ENCODE measurements at places on chromosomes 12 and 14.

GRCh38 chr14:89392181-89392580, 24.9 kb downstream of the FOXN3 start:
- DNase-seq: no peak

- DNase-seq: no peak
Measured at GRCh38 chr12:56900583-56900982, 33.6 kb downstream of the SDR9C7 start.

DNA sequence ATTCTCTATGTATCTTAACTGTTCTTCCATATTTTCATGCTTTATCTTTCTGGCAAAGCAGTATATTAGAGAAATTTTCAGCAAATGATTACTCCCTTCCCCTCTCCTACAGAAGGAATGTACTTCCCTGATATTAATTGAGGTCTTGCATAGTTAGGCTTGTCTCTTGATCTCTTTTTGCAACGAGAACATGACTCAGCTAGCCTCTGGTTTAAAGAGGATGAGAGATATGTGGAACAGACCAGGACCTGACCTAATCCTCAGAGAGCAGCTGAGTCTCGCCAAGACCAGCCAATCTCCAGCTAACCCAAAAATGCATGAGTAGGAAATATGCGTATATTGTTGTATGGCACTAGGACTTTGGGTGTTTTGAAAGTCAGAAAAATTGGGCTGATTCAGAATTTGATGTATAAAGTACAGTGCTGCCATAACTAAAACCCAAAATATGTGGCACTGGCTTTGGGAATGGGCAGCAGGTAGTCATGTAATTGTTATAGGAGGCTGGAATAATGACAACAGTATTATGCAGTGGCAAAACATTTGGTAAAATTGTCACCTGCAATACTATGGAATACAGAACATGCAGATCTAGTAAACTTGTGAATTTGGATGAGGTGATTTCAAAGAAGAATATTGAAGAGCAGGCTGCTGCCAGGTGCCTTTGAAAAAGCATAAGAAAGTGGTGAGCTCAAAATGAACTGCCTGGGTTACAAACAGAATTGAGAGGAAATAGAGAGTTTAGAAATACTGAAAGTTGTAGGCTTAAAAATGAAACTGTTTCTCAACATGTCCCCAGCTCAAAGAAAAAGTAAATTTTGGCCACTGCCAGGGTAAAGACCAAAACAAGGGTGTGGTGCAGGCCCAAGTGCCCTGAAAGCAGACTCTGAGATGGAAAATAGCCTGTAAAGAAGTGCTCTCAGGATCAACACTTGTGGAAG, 9.3 kb upstream of the USP15 start:
- DNase-seq: no peak

DNA sequence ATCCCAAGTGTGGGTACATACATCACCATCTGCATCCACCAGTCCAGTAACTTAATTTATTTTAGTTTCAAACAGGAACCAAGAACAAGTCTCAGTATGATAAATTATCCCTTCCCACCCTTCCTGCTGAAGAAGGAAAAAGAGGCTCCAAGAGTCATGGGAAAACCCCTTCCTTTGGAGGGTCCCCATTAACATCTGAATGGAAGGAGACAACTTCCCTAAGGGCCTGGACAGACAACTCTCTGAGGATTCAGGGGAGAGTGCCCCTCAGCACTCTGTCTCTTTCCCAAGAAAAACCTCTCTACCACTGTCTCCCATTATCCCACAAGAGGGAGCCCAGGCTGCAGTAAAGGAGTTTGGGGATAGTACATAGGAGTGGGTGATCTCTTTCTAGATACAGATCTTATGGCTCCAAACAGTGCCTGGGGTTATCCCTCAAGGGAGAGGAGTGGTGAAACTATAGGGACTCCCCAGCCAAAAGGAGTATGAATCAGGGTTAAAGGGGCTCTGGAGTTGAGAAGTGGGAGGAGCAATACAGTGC, 6.2 kb downstream of the WNT10B start:
- no peak for DNase-seq

- DNase-seq: no peak
Measured at GRCh38 chr12:131122631-131123030, 168.9 kb downstream of the ADGRD1 start.

GRCh38 chr14:93538413-93538812, 107.7 kb downstream of the UNC79 start:
- no peak for DNase-seq

GRCh38 chr12:8665759-8666158, 3.1 kb upstream of the MFAP5 start:
- no peak for DNase-seq

DNA sequence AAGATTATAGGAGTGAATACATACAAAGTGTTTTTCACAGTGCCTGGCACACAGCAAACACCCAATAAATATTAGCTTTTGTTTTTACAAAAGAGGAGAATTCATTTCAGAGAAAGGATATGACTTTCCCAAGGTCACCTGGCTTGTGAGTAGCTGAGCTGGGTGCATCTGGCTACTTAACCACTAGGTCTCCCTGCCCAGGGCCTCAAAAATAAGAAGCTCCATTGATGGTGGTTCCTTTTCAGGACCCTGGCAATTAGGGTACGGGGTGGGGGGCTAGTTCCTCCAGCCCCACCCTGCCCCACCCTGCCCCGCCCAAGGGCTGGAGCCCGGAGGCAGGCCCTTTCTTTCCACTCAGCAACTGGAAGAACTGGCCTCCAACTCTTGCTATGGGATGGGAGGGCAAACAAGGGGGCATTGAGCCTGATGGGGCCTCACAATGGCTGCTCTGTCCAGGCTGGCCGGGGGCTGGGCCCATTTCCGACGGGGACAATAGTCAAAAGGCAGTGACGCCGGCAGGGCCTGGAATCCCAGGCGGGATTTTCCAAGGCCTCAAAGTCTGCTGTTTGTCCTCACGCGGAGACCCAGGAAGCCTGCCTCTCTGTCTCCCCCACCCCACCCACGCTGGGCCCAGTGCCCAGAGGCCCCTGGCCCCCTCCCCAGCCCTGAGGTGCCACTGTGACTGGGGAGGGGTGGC, 8.2 kb upstream of the ATG101 start:
- no peak for DNase-seq

DNA sequence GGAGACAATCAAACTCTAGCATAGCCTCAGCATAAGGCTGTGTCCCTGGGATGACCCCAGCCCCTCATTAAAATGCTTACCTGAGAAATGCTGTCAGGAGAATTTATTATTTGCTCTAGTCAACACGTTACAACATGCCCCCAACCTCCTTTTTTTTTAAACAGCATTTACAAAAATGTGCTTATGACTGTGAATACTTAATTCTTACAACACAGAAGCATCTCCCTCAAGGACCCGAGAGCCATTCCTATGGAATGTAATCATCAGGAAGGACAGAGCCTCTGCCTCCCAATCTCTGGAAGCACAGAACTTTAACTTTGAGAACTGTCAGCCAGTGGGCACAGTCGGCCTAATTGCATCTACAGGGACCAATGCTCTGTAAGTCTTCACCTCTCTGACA, 136.6 kb upstream of the OVCH1 start:
- no peak for DNase-seq

DNA sequence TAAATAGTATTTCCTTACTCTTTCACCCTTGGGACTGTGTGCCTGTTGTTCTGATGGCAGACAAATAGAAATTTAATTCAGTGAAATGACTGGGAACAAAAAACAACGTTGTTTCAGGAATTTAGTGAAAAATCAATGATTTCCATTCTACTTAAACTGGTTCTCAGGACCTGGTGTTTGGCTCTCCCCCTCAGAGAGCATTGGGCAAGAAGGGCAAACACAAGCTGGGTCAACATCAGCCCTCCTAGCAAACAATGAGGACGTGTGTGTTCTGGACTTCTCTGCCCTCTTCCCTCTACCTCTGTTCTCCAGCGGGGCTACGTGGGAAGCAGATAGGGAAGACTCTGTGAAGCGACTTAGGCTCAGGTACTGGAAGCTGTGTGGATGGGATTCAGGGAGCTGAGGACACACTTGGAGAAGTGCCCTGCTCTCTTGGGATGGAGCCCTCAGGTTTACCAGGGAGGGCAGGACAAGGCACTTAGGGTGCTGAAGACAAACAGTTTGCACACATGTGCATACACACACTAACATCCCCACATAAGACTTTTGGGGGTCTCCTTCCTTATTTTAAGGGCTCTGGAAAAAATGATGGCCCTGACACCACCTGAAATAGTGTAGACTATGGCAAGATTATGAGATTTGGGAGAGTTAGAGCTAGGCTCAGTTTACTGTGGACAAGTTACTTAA, 7.6 kb upstream of the SERPINA1 start:
- no peak for DNase-seq

DNA sequence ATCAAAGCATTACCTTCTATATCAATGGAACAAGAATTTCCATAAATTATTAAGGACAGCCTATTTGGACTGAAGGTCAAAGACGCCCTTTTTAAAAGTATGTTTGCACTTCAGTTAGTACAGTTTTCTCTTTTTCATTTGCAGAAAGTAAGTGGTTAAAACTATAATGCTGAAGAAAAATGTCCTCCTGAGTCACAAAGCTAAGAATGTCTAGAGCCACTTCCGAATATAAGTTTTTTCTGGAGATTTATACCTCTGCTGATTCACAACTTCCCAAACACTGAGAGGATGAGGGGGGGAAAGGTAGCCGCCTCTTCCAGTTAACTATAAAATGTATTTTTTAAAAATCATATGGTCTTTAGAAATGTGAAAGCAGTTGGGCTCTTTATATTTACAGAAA, 84.9 kb downstream of the DUSP6 start:
- no peak for DNase-seq

DNA sequence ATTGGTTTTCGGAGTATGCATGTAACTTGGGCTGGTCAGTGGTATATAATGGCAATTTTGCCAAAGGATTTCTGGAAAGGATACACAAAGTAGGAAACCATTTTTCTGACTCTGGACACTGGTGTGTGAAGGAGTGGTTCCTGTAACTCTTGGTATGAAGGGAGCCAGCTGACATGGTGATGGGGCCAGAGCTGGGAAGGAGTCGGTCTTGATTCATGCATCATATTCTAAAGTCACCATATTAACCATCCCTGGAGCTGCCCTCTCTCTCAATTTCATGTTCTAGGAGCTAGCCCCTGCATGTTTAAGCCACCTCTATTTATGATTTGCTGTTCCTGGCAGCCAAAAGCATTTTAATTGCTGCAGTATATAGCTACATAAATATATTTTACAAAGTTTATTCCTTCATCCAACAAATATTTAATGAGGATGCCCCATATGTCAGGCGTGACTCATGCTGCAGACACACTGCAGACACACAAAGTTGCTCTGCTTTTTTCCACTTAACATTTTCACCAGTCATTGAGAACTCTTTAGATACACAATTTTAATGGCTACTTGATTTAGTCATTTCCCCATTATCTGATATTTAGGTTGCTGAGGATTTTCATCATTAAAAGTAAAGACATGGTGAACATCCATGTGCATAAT, 78.7 kb upstream of the PSMC1 start:
- DNase-seq: no peak

DNA sequence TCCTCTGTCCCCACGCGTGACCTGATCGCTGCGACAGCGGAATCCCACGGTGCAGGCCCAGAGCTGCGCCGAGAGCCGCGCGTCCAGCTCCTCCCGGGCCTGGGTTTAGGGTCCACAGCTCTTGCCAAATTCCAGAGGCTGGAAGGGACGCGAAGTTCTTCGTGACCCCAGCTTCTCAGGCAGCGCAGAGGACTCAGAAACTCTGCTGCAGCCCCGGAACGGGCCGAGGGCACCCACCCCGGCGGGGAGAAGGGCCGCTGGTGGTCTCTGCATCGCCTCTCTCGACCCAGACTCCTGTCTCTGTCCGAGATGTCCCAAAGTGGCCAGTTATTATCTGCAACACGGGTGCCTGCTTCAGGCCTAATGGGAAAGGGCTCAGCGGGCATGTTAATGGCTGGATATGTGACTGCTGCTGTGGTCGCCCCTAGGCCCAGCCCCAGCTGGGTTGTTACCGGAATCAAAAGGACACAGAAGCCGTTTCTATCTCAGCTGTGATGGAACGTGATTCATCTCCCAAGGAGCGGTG, 236.4 kb downstream of the VRK1 start:
- no peak for DNase-seq

GRCh38 chr12:54404061-54405004, 14.7 kb downstream of the ITGA5 start:
- peak; percentile 61 for DNase-seq

GRCh38 chr12:26938701-26939062, 412 bp downstream of the FGFR1OP2 start:
- peak; percentile 9 for DNase-seq

- DNase-seq: no peak
Measured at GRCh38 chr14:81205639-81206038, 15.1 kb downstream of the GTF2A1 start.

DNA sequence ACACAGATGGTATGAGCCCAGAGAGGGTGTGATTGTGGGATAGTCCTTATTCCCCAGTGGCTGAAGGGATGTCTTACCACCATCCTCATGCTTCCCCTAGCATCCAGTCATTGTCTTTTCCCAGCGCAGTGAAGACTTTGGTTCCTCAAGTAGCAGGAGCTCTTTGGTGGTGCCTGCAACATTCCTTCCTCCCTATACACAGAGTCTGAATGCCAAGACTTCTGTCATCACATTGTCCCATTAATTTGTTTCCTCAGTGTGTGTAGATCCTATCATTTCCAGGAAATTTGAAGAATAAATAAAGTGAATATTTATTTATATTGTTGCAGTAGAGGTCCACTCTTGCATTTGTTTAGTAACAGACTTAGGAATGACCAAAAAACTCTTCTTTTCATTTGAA, 147.2 kb downstream of the DACT1 start:
- no peak for DNase-seq

DNA sequence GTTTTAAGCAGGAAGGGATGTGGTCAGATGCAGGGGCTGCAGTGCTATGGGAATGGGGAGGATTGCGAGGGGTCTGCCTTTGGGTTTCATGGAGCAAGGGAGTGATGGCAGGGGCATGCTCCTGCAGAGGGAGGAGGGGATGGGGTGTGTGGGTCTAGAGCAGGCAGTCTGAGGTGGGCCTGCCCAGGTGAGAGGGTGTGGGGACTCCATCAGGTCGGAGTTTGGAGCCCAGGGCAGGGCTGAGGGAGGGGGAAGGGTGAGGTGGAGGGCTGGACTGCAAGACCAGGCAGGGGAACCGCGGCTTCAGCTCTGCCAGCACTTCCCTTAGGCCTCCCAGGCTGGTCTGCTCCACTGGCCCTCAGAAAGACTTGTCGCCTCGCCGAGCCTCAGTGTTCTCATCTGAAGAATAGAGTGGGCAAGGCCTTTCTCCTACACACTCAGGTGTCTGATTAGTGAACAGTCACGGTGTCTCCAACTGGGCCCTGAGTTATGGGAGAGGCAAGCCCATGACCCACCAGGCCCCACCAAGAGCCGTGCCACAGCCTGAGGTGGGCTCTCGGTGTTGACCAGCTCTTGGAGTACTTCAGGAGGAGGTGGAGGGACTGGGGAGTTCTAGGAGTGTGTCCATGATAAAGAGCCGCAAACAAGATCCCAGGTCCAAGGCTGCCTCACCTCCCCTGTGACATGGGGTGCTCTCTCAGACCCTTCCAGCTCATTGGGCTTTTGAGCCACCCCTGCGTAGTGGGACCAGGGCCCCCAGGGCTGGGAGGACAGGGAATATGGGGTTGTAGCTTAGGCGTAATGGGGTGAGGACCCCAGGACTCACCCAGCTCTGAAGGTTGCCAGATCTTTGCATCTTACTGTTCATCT, 20.1 kb upstream of the KRT80 start:
- no peak for DNase-seq
